Left cardiac atrium (tissue), 4 donors: ENCODE measurements at places on chromosomes 1 and 21.
A peak's percentile ranks its signal among the peaks of the same experiment; 100 is the strongest.

DNA sequence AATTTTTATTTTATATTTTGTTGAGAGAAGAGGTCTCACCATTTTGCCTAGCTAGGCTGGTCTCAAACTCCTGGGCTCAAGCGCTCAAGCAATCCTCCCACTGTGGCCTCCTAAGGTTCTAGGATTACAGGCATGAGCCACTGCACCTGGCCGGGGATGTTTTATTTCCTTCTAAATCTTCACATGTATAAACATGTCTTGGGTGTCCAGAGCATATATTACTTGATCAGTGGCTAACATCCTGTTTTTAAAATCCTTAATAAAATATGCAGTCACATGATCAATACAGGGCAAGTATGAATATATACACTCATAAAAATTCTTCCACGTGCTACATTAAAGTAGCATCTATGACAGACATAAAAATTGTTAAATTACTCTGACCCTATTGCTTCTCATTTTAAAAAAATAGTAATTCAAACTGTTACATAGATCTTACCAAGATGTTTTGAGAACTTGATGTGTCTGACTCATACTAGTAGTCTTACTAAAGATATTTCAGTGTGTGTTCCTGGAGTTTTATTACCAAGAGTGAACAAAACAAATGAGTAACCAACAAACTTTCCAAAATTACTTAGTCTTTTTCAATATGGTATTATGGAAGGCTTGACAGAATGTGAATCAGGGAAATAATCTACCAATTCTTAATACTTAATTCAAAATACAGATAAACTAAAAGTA, 222.5 kb downstream of the SLC45A1 start:
- no peak for DNase-seq

- DNase-seq: peak; percentile 72
These were observed 12.4 kb downstream of the TNFRSF8 start for GRCh38 chr1:12075195-12076114.

GRCh38 chr1:11328444-11328843, 55.4 kb downstream of the UBIAD1 start:
- no peak for DNase-seq

- peak; percentile 38 for DNase-seq
These were observed 28.7 kb upstream of the CRNN start for GRCh38 chr1:152442765-152443164.

- DNase-seq: peak; percentile 49
These were observed 7.5 kb upstream of the ZNF648 start for GRCh38 chr1:182069028-182069466.
